ENCODE measurements at places on chromosomes 7 and 10. TPM values are rescaled to one million over a fixed set of nuclear protein-coding genes. Genes with fewer than 3 reads are reported as not detected.

The SYT15 gene
- total RNA-seq = 1.5 TPM

The STAM gene
- total RNA-seq = 33.8 TPM

The ITPRID1 gene
- total RNA-seq = not detected

The VIPR2 gene
- 4.2 TPM for total RNA-seq

The CRYGN gene
- not detected for total RNA-seq

The AMZ1 gene
- 0.07 TPM for total RNA-seq

The PAPSS2 gene
- 0.21 TPM for total RNA-seq

The RBM20 gene
- total RNA-seq = not detected

The FAM25G gene
- total RNA-seq = not detected

The HOXA6 gene
- total RNA-seq = not detected

The PRXL2A gene
- 19.6 TPM for total RNA-seq

The PNLIPRP2 gene
- total RNA-seq = not detected

Measured in activated T-helper 2 cell treated with anti-CD3 and anti-CD28 coated beads, Interferon-gamma antibody, Interleukin-2, Interleukin-4, amounts not matched to agents 10 μg/mL and 5 μg/mL and 100 μg/mL, durations not matched to agents 14 hours and 24 hours and 36 hours (primary cell).